ENCODE measurements at places on chromosomes 4 and X.

- no peak for DNase-seq
Measured at GRCh38 chr4:158121161-158121579, 51.7 kb downstream of the GASK1B start.

- no peak for DNase-seq
Measured at GRCh38 chr4:52852711-52853110, 9.4 kb upstream of the RASL11B start.

DNA sequence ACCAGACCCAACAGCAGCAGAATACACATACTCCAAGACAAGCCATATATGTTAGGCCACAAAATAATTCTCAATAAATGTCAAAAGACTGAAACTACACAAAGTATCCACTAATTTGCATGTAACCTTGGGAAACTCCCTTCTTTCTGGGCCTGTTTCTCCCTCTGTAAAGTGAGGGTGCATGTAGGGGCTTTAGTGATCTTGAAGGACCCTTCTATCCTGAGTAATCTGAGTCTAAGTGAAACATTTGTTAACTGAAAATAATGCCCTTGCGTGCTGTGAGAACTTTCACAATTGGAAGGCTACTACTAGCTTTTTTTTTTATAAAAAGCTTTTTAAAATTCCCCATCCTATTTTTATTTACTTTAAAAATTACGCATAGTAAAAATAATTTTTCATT is 125.2 kb downstream of the NEXMIF start:
- DNase-seq, result no peak

- DNase-seq, result no peak
Measured at GRCh38 chr4:7792616-7793015, 147.0 kb downstream of the AFAP1 start.

DNA sequence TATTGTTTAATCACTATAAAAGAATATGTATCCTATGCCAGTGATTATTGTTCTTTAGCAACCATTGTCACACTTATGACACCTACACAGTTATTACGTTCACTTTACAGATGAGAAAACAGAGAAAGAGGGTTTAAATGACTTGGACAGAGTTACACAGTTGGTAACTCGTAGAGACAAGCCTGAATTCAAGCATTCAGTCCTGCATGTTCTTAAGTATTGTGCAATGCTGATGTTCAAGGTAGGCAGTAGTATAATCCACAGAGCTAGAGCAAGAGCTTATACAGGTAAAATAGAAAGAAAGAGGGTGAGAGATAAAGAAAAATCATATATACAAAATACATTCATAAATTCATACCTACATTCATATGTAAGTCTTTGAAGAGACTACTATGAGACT is 249.8 kb upstream of the ANXA10 start:
- DNase-seq, result no peak

DNA sequence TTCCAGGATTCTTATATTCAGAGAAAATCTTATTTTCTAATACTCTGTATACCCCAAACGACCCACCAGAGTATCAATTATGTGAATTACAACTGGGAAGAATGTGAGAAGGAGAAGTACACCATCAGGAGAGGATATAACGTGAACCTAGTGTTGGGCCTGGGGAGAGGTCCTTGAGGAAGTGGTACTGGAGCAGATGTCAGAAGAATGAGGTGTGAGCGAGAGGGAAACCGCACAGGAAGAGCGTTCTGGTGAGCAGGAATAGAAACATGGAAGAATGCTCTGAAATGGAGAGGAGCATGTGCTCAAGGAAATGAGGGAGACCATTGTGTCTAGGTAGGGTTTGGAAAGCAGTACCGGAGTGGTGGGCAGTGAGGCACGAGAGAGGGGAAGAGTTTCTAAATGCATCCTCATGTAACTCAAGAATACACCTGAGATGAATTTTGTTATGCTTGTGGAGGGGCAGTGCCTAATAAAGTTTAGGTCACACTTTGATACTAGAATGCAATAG is 151.6 kb downstream of the GRID2 start:
- DNase-seq, result no peak

- DNase-seq, result no peak
Measured at GRCh38 chrX:101206471-101206870, 13.1 kb upstream of the DRP2 start.

DNA sequence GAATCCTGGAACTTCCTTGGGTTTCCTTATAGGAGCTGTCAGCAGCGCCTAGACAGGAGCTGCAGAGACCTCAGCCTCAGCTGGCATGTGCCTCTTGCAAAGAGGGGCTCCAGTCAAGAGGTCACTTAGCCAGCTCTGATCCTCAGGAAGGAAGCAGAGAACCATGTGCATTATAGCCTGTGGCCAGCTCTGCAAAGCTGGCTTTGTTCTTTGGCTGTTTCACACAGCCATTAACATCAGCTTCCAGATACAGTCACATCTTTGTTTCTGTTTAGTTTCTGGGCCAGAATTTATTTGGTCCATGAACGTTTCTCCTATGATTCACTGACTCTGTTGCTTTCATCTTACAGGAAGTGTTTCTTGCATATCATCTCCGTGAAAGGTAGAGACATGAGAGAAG is 92.4 kb downstream of the CC2D2A start:
- no peak for DNase-seq

- no peak for DNase-seq
Measured at GRCh38 chrX:9676738-9677097, 88.9 kb downstream of the GPR143 start.

DNA sequence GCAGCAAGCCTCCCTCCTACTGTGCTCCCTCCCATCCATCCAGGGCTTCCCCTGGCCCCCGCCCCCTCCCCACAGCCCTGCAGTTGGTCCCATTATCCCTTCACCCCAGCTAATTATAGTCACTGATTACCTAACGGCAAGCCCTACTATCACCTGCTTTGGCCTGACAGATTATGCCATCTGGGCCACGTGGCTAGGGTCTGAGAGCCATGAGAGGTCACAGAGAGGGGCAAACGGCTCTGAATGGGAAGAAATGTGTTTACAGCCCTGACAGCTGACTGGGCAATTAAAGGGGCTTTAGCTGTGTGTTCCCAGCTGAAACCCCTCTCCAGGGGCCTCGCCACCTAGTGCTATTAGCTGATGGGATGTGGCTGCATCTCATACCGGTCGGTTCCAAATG is 134.4 kb upstream of the CPEB2 start:
- DNase-seq, result no peak

DNA sequence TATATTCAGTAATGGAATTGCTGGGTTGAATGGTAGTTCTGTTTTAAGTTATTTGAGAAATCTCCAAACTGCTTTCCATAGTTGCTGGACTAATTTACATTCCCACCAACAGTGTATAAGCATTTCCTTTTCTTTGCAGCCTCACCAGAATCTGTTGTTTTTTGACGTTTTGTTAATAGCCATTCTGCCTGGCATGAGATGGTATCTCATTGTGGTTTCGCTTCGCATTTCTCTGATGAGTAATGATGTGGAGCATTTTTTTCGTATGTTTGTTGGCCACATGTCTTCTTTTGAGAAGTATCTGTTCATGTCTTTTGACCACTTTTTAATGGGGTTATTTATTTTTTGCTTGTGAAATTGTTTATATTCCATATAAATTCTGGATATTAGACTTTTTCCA is 13.6 kb upstream of the MAGED4B start:
- no peak for DNase-seq

GRCh38 chr4:188042191-188042590 is 46.6 kb downstream of the ZFP42 start:
- no peak for DNase-seq

GRCh38 chr4:10461850-10462400 is 4.7 kb upstream of the ZNF518B start:
- no peak for DNase-seq

DNA sequence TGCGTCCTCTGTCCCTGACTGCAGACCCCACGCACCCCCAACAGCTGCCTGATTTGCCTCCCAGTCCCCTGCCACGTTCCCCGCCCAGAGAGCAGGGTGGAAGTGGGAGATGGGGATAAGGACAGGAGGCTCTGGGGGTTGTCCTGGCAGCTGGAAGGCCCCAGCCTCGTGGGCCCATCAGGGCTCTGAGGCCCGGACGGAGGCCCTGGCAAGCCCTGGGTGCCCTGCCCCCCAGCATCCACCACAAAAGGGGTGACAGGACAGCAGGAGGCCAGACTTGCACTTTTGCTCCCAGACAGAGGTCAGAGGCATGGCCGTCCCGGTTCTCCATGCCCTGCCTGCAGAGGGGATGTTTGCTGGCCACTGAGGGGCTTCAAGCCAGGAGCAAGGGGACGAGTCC is 4.7 kb downstream of the SH3TC1 start:
- no peak for DNase-seq

GRCh38 chr4:113675731-113676697 is 85.5 kb downstream of the CAMK2D start:
- DNase-seq, result no peak

DNA sequence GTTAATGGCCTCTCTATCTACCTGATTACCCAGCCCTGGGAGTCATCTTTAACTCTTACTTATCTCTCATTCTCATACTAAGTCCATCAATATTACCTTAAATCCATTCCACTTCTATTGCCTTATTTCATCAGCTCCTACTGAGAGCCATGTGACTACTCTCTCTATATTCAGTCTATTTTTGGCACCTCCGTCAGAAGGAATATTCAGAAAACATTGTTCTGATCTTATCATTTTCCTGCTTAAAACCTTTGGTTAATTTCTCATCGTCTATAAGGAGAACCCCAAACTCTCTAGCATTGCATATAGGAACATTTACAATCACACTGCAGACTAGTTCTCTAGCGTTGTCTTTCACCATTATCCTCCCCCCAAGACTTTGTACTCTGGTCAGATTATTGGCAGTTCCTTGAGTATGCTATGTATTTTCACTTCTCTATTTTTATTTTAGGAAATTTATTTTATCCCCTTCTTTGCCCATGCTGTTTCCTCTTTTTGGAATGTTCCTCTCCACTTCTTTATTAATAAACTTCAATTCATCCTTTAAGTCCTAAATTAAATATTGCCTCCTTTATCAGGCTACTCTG is 13.7 kb upstream of the AMMECR1 start:
- DNase-seq, result no peak

DNA sequence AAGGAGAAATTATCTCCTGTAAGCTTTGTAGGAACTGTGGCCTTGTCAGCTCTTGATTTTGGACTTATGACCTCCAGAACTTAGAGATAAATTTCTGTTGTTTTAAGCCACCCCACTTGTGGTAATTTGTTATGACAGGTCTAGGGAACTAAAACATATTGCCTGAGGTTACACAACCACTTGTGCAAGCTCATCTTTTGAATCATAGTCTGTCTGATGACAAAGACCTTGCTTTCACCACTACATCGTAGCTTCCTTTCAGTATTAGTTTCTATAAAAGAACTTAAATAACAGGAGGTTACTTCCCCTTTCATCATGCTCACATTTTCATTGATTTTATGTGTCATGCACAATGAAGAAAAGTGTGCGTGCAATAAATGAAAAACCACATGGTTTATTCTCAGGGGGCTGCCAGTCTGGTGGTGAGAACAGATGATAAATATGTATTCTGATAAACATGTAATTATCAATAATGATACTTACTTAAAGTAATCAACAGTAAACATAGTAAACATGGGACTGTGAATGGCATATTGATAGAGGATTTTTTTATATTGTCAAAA is 690.0 kb upstream of the HS3ST1 start:
- DNase-seq, result no peak

DNA sequence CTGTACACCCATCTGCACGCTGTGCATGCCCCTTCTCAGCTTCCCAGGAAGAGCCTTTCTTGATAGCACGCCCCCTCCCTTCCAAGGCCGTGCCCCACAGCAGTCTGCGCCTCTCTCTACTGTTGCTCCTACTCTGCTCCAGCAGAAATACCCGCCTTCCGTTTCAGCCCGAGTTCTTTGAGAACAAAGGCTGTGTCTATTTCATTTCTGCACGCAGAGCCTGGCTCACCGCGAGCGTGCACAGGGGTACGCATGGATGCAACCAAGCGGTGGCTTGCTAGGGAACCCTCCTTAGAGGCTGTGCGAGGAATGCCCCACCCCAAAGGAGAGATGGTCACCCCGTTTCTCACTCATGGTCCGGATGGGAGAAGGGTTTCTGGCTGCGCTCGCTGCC is 485 bp downstream of the AADAT start:
- no peak for DNase-seq

DNA sequence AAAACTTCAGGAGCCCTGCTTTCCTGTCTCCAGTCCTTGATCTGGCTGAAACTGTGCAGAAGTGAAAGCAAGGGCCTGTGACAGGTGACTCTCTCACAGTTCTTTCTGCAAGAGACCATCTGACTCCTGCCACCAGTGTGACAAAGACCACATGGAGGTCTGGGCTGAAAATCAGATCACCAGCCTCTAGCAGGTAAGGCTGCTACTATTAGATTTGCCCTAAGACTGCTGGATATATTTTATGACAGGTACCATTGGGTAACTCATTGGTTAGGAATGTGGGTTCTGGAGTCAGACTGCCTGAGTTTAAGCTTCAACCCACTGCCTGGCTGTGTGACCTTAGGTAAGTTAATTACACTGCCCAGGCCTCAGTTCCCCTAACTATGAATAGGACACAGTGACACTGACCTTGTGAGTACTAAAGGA is 163.3 kb upstream of the SLC7A11 start:
- DNase-seq, result no peak

DNA sequence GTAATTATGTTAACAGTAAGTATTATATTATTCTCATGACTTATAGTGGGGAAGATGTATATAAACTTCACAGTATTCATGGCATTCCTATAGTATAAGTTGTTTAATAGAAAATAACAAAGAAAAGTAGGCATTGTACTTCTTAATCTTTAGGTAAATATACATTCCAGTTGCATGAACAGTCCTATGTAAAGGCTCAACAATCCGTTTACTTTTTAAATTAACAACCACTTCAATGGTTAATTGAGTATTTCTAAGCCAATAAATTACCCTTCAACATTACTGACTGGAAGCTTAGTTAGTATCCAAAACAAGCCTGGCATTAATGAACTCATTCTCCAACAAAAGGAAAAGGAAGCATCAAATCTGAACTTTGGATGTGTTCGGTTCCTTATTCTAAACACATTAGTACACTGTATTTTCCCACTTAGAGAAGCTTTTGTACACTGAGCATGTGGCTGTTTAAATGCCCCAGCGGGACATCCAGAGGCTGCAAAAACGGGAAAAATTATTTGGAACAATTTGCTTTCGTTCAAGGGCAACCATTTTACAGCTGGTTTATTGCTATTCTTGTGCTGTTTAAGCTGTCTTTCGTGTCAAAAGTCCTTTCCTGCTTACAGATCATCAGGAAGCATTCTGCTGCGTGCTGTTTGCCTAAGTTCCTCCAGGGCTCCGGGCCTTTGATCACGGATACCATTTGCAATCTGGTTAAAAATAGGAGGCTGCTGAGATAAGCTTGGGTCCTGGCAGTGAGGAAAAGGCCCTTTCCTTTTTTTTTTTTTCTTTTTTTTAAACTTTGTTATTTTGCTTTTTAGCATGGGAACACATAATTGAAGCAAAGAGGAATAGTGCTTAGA is 460.3 kb downstream of the SPRY1 start:
- no peak for DNase-seq

GRCh38 chr4:22338796-22339195 is 177.1 kb downstream of the ADGRA3 start:
- no peak for DNase-seq

DNA sequence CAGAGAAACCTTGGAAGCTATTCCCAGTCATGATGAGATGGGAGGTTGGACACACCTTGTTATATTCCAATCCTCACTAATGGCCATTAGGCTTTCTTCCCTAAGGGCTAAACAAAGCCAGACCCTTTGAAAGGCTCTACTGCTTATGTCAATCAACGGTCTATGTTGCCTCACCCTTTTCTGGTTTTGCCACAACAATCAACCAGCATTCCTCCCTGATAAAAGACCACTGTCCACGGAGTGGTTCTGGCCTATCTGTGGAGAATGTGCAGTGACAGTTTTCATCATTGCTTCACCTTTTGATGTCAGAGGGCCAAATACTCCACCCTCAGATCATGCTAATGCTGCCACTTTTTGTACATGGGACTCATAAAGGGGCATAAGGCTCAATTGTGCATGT is 913.4 kb downstream of the RPA4 start:
- DNase-seq, result no peak
